Lower leg skin (tissue), 4 donors: ENCODE measurements at places on chromosomes 5 and 9.

- DNase-seq = no peak
Measured at GRCh38 chr9:89623925-89624420, 19.2 kb downstream of the GADD45G start.

- no peak for DNase-seq
Measured at GRCh38 chr5:127410959-127411358, 106.5 kb upstream of the PRRC1 start.

GRCh38 chr9:23258569-23258968, 567.5 kb downstream of the ELAVL2 start:
- no peak for DNase-seq

GRCh38 chr5:40046792-40047191, 622.0 kb upstream of the DAB2 start:
- no peak for DNase-seq

- no peak for DNase-seq
Measured at GRCh38 chr9:35569206-35569605, 35.9 kb upstream of the TESK1 start.

GRCh38 chr9:109074236-109074889, 45.4 kb downstream of the TMEM245 start:
- DNase-seq = no peak
